ENCODE measurements at places on chromosomes 2 and 18.

- no peak for DNase-seq
Observed at GRCh38 chr2:15041429-15041837, 408.9 kb downstream of the LRATD1 start.

DNA sequence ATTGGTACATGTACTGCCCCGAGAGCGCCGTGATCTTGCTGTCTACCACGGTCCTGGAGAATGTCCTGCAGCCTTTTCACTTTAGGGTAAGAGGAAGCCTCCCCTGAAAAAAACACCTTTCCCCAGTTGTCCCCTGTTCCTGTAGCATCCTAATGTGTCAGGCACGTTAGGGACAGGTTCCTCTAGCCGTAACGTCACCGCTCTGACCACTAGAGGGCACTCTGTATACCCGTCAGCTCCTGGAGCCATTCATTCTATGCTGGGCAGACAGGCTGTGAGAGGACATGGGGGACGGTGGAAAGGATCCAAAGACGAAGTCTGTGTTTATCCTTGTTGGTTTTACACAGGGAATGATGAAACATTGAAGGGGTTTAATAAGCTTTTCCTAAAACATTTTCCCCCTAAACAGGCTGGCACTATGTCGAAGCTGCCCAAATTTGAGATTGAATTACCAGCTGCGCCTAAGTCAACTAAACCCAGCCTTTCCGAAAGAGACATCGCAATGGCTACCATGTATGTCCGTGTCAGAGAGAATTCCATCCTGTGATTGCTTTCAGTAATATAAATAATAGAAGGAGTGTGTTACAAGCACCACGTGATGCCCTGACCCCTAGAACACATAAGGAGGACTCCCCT lies 12.7 kb downstream of the RMC1 start:
- DNase-seq, result peak; percentile 56

DNA sequence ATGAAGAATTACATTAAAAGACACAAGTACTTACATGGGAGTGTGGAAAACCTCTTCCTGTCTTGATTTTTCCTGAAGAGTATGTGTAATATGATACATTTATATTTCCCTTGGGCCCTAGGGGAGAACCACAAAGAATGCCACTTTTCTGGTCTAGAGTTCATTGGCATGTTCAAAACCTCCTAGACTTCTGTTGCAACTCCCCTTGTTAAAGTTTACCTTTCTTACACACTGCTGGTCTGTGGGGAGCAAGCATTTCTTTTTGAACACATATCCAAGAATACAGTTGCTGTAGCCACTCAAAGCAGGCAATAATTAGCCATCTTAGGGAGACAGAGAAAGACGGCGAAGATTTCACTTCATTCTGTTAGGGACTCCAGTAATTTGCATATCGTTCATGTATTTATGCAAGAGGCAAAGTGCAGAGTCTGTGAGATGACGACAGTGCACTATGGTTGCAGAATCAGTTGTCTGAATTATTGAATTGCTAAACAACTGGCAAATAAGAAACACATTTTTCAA lies 103.5 kb downstream of the NOL4 start:
- no peak for DNase-seq

DNA sequence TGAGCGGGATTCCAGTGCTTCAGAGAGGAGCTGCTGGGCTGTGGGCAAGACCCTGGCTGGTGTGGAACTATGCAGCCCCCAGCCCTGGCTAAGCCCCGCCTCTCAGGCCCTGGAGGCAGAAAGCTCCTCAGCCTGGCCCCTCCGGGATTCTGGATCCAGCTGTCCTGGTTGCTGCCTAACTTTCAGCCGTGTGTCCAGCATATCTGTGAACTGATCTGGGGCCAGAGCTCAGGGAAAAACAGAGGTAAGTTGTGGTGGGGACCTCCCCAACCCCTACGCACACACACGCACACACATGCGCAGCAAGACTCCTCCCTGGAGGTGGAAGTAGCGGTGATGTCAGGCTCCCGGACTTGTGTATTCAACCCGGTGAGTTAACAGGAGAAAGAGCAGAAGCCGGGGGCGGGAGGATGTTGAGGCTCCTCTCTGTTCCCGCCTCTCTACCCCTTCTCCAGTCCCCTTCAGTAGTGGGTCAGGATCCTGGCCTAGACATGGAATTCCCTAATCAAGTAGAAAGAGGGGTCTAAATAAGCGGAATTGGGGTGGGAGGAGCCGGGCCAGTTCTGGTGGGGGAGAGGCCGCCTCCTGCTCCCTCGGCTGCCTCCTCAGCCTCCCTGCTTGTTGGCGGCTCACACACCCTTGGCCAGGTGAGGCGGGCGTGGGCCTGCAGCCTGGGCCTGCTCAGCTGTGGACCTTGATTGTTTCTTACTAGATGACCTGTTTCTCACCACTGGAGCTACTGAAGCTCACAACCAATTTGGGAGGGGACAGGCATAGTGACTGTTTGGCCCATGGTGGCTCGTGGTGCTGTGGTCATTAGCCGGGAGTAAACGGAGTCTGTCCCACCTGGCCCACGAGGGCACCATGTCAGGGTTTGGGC lies 33.4 kb downstream of the SIX2 start:
- no peak for DNase-seq

DNA sequence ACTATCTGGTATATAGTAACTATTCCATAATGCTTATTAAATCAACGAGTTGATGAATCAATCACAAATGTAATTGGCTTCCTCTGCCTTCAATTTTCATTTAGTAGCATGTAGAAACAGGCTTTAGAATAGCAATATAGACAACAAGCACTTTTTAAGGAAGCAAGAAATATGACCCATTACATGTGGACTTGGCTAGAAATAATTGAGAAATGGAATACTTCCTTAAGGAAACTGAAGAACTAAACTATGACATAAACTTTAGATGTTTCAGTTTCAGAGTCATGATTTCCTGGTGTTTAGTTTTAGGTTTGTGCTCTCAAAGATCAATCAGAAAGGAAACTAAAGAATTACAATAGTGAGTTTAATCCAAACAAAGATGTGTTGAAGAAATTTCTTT lies 443.8 kb downstream of the MBD2 start:
- no peak for DNase-seq

GRCh38 chr2:33616873-33617272 lies 17.8 kb upstream of the FAM98A start:
- DNase-seq, result no peak

GRCh38 chr2:26727641-26728561 lies 35.4 kb downstream of the KCNK3 start:
- no peak for DNase-seq

DNA sequence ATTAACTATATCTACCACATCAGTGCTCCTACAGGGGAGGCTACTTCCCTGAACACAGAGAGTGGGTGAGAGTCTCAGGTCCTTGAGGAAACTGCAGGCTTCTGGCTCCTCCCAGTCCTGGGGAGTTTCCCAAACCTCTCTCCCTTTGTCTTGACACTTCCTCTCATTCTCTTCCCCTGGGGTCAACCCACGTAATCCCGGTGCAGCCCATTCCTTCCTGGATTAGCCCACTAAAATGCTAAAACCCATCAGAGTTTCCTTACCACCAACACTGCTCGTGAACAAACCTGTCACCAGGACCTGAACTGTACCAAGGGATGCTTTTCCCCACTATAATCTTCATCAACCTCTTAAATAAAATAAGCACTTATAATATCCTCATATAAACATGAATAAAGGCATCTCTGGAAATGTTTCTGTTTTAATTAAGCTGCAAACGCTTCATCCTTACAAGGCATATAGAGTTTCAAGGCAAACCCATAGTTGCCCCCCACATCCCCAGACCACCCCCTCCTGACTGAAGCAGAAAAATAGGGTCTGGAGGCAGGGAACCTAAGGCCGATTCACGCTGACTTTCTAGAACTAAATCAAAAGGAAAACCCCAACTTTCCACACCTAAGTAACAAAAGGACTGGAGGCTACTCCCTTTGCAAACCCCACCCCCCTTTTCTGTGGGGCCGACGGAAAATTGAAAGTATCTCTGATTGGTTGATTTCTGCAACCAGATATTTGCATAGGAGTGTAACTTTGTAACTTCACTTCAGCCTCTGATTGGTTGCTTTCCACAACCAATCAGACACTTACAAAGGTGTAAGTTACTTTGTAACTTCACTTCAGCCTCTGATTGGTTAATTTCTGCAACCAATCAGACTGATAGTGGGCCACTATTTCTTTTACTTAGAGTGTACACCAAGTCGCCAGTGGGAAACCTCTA lies 19.0 kb downstream of the TMSB10 start:
- DNase-seq, result no peak

DNA sequence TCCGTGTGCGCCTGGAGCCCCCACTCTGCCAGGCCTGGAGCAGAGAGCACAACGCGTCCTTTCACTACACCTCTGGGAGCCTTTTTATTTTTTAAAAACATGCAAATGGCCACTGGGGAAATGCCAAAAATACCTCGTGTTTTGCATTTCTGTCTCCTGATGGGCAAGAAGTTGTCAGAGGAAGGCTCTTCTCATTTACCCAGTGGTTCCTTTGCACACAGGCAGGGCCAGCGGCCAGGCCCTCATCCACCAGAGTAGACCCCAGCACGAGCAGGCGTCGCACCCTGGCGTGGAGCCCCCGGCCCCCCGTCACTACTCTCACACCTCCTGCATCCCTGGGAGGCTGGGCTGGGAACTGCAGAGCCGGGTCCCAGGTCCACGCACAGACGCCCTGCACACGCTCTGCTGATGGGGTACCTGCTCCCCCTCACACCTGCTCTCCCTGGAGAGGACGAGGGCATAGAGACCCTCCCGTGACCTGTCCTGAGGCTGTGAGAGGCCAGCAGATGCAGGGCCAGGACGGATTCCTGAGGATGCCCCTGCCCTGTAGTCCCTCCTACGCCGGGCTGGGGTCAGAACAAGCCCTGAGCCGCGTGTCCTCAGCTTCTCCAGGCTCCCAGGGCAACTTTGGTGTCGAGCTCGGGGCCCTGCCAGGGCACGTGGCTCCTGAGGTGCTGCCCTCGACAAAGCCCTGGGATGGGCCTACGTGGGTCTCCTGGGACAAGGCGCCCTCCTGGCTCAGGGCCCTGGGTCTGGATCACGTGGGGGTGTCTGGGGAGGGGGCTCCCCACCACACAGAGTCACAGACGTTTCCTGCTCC lies 65.0 kb downstream of the NFATC1 start:
- DNase-seq, result no peak

GRCh38 chr18:74631212-74631611 lies 33.5 kb downstream of the ZNF407 start:
- no peak for DNase-seq

Data from stimulated activated CD8-positive, alpha-beta memory T cell treated with anti-CD3 and anti-CD28 coated beads, Interleukin-4, amount 100 ng/mL, for 4 hours (primary cell).